HFFc6 (cell line): ENCODE measurements at places on chromosomes 2 and 18. TPM values are rescaled to one million over a fixed set of nuclear protein-coding genes. Genes with fewer than 3 reads are reported as not detected.

DNA sequence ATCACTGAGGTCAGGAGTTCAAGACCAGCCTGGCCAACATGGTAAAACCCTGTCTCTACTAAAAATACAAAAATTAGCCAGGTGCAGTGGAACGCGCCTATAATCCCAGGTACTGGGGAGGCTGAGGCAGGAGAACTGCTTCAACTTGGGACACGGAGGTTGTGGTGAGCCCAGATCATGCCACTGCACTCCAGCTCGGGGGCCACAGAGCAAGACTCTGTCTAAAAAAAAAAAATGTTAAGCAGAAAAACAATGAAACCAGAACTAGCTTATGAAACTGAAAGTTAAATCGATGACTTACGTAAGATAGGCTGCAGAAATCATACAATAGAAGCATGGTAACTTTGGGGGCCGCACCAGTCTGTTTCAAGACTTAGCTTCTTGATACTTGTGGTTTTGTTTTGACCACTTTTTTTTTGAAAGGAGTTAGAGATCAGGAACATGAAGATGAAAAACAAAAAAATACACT lies 6.2 kb upstream of the GPR155 start:
- DNase-seq = no peak

GRCh38 chr2:15159206-15159605 lies 401.9 kb downstream of the NBAS start:
- DNase-seq = no peak

- DNase-seq = no peak
Measured at GRCh38 chr18:20996418-20996817, 115.2 kb downstream of the ROCK1 start.

DNA sequence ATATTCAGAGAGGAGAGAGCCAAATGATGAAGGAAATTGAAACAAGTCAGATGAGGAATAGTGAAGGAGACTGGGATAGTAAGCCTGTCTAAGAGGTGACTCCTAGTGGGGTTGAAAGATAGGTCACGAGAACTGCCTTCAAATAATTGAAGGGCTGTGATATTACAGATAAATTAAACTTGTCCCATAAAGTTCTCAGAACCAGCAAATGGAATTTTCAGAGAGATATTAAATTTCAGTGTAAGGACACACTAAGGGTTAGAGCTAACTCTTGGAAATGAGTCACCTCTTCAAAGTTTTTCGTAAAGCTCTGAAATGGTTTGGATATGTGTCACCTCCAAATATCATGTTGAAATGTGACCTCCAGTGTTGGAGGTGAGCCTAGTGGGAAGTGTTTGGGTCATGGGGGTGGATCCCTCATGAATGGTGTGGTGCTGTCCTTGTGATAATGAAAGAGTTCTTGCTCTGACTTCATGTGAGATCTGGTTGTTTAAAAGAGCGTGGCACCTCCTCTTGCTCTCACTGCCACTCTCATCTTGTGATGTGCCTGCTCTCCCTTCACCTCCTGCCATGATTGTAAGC lies 87.3 kb downstream of the BABAM2 start:
- DNase-seq = peak; percentile 90

COL6A3 gene
- total RNA-seq = 445 to 793 TPM (median 637 TPM) in 3 replicates
